ENCODE measurements at places on chromosomes 2 and 18.
A peak's percentile ranks its signal among the peaks of the same experiment; 100 is the strongest.

- no peak for DNase-seq
Observed at GRCh38 chr2:173792166-173792565, 173.0 kb downstream of the SP3 start.

GRCh38 chr18:57819119-57819518 lies 16.0 kb upstream of the ATP8B1 start:
- DNase-seq: peak; percentile 73

GRCh38 chr2:190859347-190860297 lies 21.0 kb upstream of the GLS start:
- no peak for DNase-seq

DNA sequence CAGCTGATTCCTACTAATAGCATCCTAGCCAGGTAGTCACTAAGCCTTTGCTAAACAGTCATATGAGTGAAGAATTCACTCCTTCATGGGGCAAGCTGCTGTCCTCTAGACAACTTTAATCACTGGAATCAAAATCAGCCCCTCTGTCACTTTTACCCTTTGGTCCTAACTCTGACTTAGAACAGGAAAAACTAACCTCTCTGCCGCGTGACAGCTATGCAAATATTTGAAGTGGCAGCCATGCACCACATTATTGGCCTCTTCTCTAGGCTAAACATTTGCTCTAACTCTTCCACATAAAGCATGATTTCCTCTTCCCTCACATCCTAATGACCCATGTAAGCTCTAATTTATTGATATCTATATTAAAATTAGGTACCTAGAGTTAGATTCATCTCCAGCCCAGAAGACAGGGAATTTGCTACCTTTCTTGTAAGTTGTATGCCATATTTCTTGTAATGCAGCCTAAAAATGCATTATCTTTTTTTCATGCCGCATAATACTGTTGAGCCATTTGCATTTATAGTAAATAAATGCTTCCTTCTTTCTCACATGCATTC lies 12.8 kb upstream of the ONECUT2 start:
- DNase-seq: no peak

- no peak for DNase-seq
Observed at GRCh38 chr2:100502782-100503181, 32.5 kb downstream of the NMS start.

DNA sequence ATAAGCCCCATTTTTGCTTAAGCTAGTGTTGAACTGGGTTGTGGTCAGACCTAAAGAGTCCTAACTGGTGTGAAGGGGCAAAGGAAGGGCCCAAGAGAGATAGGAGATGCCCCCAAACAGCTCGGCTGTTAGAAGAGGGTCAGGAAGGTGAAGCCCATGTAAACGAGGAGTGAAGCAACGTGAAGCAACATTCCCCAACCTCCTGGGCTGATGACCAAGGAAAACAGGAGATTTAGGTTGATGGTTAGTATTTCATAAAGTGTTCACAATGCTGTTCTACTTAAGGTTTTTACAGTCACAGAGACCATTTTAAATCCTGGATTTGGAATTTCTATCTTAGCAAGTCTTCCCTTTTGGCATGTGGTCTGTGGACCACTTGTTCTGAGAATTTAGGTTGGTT lies 144.0 kb upstream of the SERPINE2 start:
- no peak for DNase-seq

- DNase-seq: no peak
Observed at GRCh38 chr2:55898386-55899040, 25.1 kb downstream of the EFEMP1 start.

GRCh38 chr2:112869258-112869842 lies 32.8 kb upstream of the IL1B start:
- DNase-seq: peak; percentile 95

GRCh38 chr2:235027558-235028214 lies 75.9 kb downstream of the SH3BP4 start:
- no peak for DNase-seq

GRCh38 chr18:3995476-3996102 lies 459.5 kb downstream of the DLGAP1 start:
- peak; percentile 86 for DNase-seq

GRCh38 chr2:58055033-58055786 lies 8.6 kb downstream of the VRK2 start:
- no peak for DNase-seq

GRCh38 chr2:104465981-104466380 lies 387.9 kb upstream of the POU3F3 start:
- DNase-seq: no peak

- no peak for DNase-seq
Observed at GRCh38 chr2:74619651-74620297, 28.4 kb downstream of the M1AP start.

DNA sequence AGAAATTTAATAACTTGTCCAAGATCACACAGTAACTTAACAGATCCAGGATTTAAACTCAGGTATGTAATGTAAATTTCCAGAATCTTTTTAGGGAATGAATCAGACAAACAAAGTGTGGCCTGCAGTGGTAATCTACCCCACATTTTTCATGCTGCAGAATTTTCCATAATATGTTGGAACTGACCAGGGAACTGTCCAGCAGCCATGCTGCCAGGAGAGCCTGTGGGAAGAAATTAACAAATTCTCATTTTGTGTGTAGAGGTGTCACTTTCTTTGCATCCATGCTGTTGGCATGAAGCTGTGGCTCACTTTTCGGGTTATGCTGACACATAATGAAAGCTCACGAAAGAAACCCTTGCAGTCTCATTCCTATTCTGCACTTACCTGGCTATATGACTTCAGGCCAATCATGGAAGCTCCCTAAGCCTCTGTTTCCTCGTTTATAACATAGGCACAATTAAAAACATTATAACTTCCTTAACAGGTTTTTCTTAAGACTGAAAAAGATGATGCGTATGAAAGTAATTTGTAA lies 54.7 kb downstream of the CDKL4 start:
- no peak for DNase-seq

DNA sequence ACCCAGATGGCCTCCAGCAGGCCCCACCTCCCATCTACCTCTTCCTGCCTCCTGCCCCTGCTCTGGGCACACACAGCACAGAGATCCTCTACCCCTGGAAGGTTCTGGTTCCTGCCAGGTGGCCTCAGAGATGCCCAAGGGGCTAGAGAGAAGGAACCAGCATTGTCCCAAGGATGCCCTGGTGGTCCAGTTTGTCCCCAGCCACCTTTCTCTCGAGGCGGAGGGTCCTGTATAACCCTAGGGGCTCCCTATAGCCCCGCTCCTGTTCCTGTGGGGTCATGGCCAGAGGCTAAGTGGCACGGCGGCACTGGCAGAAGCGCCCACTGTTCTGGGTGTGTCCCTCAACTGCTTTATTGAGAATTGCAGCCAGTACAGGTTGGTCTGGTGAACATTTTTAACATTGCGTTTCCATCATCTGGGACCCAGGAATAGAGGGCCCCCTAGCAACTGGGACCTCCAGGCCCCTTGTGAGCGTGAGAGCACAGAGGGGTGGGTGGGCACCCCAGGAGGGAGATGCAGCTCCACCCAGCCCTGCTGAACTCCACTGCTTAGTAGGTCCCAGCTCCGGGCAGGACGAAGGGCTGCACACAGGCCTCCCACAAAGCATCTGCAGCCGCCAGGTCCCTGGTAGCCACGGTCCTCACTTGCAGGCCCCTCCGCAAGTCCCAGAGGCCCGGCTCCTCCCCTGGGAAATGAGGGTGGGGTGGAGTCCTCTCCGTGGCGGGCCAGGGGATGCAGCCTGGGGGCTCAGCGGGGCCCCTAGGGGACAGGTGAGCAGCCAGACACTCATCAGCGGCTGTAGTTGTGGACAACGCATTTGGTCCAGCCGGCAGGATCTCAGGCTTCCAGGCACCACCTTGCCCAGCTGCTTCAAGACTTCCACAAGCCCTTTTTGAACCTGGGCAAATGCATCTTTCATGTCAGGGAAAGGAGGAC lies 33.1 kb downstream of the GPC1 start:
- no peak for DNase-seq

- DNase-seq: peak; percentile 41
Observed at GRCh38 chr18:45755934-45756333, 32.0 kb downstream of the SLC14A1 start.

GRCh38 chr18:76265497-76266235 lies 229.4 kb downstream of the ZNF516 start:
- no peak for DNase-seq

GRCh38 chr2:217822296-217823252 lies 180.2 kb downstream of the TNS1 start:
- no peak for DNase-seq

DNA sequence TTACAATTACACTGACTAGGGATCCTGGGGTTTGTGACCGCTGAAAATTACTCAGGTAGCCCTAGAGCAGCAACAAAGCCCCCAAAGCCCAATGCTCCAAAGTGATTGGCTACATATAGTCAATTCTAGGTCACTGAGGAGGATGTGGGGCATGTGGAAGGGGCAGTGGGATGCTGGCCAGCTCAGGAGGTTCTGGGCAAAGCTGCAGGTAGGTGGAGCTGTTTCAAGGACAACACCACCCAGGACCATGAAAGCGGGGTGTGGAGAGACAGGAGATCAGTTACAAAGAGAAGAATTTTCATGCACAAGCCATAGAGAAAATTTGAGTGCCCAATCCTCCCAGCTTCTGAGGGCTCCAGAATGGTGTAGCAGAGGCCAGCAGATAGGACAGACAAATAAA lies 75.0 kb upstream of the CCDC85A start:
- DNase-seq: no peak

DNA sequence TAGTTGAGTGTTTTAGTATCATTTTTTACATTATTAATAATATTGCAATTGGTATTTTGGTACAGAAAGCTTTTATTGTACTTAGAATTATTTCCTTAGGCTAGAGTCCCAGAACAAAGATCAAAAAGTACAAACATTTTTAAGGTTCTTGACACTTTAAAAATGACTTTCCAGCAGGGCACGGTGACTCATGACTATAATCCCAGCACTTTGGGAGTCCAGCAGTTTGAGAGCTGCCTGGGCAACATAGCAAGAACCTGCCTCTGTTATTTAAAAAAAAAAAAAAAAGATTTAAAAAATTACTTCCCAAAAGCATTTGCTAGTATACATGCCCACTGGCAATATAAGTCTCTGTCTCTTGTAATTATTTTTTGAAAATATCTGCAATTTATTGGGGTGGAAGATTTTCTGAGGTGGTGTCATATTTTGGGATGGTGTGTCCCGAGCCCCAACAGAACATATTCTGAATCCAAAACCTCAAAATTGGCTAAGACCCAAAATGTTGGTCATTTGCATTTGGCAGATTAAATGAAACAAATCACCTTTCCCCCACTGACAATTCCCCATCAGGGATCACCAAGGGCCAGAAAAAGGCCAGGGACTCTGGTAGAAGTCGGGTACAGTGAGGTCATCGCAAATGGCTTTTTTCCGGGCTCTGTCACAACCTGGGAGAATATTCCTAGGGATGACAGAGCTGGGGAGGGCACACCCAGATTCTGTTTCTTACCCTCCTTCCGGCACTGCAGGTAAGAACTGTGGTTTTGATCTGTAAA lies 42.1 kb downstream of the NIFK start:
- no peak for DNase-seq

GRCh38 chr2:235497096-235497495 lies 3.3 kb downstream of the AGAP1 start:
- DNase-seq: no peak

- DNase-seq: no peak
Observed at GRCh38 chr2:42216694-42217093, 47.5 kb downstream of the EML4 start.

GRCh38 chr2:241692448-241692847 lies 5.8 kb upstream of the DTYMK start:
- no peak for DNase-seq

DNA sequence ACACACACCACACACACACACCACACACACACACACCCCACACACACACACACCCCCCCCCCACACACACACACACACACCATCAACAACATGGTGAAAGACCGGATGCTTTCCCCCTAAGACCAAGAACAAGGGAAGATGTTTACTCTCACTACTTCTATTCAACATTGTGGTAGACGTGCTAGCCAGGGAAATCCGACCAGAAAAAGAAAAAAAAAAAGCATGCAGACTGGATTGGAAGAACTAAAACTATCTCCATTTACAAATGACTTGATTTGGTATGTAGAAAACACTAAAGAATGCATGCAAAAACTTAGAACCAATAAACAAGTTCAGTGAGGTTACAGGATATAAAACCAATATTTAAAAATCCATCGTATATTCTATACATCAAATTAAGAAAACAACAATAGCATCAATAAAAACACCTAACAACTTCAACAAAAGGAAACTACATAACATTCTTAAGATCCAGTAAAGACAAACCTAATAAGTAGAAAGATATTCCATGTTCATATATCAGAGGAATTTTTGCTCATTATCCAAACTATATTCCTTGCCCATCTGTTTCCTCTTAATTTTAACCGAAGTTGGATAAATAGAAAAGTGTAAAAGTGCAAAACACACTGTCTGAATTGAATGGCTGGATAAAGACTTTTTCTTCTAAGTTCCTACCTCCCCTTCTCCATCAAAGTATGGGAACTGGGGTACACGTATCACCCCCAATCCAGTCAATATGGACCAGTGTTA lies 51.5 kb upstream of the RNU4ATAC start:
- no peak for DNase-seq

GRCh38 chr18:50563376-50563775 lies 3.5 kb downstream of the MAPK4 start:
- no peak for DNase-seq

- DNase-seq: peak; percentile 31
Observed at GRCh38 chr2:55114082-55114481, 63.8 kb upstream of the RTN4 start.

GRCh38 chr2:146917431-146918042 lies 927.3 kb upstream of the ACVR2A start:
- no peak for DNase-seq

DNA sequence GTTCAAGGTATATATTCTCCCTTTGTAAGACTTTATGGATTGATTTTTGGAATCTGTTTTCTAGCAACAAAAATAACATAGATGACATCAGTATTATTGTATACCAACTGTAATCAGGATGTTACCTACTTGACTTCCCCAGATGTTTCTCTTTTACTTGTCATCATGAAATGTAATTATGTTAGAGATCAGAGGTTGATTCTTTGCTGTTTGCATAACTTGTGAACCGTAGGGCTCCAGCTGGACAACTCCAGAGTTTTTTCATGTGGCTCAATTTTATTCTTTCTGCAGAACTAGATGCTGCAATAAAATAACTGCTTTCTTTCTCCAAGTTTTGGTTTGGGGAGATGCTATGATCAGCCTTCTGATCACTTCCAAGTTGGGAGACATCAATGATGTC lies 58.1 kb downstream of the SPOPL start:
- no peak for DNase-seq

GRCh38 chr2:26168785-26169184 lies 4.1 kb upstream of the GAREM2 start:
- DNase-seq: no peak

DNA sequence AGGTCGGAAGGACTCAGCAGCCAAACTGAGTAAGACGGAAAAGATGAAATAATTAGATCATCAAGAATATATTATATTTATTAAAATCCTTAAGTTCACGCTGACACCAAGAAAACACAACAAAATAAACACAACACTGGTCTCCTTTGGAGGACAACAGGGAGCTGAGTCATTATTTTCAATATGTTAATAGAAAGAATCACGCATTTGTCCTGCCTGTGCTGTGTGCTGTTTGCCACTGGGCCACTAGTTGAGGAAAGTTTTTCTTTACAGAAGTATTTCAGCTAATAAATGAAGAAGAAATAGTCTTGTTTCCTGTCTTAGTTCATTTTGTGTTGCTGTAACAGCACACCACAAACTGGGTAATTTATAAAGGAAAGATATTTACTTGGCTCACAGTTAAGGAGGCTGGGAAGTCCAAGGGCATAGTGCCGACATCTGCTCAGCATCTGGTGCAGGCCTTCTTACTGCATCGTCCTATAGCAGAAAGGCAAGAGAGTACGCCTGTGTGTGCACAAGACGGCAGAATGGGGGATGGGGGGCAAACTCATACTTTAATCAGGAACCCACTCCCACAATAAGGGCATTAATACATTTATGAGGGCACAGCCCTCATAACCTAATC lies 88.0 kb downstream of the TCF7L1 start:
- no peak for DNase-seq
